ENCODE measurements at places on chromosomes 7 and 10.

DNA sequence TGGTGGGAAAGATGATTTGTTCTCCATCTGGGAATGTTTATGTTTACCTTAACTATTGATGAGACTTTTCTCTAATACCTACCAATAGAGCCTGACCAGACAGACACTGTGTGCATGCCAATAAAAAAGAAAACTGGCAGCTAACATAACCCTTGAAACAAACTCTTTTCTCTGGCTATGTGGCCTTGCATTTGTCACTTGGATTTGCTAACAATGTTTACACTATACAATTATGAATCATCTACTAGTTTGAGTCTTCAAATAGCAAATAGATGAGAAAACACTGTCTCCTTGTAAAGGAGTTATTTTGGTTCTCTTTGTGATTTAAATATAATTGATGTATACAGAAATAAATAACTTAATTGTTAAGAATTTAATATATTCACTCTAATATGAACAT lies 273.1 kb downstream of the SEMA3D start:
- no peak for DNase-seq

DNA sequence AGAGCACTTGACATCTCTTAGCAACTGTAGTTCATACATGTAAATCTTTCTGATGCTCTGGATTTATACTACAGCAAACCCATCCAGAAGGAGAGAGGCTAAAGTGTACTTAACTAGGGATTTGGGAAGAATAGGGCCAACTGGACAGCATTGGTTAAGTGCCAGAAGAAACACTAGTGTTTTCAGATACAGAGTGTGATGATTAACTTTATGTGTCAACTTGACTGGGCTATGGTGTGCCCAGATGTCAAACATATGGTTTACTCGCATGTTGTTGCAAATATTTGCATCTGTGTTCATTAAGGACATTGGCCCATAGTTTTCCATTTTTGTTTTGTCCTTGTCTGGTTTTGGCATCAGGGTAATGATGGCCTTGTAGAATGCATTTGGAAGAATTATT lies 384.7 kb upstream of the KCND2 start:
- DNase-seq: no peak

DNA sequence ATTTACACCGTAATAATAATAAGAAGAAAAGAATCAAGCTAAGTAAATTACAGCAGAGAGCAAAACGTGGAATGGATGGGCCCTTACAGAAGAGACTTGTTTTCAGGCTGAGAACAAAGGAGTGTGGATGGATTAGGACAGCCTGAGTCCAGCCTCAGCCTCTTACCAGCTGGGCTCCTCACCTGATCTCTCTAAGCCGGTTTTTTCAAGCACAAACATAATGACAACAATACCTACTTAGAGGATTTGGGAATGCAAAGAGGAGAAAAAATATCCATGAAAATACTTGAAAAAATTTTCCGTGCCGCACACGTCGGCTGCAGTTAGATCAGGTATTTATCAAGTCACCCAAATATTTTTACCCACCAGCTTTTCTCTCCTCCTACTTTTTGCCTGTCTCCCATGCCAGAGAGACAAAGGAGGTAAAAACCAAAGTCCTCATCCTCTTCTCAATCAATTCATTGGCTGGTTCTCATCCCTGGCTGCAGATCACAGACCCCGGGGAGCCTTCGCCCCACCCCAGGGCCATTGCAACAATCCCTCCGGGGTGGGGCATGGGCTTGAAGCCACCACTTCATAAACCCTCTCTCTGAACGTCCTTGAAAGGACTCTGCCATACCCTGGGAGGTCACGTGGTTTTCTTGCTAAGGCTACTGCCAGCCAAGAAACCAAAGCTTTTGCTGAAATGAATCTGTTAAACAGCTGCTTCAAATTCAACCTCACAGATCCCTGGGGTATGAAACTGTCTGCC lies 29.7 kb upstream of the GTF2I start:
- no peak for DNase-seq

DNA sequence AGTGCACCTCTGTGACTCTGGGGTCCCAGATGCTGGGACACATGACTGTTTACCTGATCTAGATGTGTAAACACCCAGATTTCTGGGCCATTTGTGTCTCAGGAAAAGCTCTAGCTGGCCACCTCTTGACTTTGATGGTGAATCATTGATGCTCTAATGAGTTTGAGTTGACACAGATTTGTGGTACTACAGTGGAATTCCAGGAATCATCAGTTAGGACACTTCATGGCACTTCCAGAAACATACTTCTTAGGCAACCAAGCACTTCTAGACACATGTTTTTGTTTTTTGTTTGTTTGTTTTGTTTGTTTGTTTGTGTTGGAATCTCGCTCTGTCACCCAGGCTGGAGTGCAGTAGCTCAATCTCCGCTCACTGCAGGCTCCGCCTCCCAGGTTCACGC lies 302.2 kb upstream of the ZMIZ1 start:
- DNase-seq: no peak

- no peak for DNase-seq
These were observed 178.7 kb downstream of the AHR start for GRCh38 chr7:17477182-17477581.

DNA sequence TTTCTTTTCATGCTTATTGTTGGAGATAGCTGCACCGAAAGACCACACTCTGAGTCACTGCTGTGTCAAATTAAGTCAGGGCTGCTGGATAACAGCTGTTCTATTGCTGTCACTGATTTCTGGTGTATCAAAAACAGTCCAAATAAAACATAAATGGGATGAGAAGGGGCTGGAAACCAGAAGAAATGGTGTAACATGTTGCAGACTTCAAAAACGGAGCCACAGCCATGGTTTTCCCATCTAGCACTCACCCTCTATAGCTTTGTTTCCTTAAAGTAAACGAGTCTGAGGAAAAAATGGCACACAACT lies 103.3 kb upstream of the DIP2C start:
- DNase-seq: no peak

DNA sequence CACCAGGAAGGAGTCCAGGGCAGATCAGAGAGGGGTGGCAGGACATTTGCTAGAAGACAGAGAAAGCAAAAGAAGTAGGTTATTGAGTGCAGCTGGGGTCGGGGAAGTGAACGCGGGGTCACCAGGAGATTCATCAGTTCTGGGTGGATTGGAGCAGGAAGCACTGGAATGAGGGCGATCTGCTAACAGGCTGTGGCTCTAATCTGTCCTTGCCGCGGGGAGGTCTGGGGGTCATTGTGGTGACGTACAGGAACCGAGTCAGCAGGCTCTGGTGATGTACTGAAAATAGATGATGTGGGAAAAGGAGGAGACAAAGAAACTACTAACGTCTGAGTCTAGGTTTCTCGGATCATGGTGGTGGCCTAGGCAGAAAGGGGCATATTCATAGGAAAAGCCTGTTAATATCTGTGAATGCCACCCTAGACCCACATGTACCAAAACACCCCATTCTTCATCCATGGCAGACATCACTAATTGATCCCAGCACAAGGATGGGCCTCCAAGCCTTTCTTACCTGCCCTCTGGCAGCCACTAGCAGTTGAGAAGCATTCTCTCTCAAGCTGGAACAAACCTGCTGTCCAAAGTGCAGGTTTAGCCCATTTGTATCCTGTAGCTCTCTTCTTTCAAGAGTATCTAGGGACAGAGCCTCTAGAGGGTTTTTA lies 134.5 kb downstream of the C10orf105 start:
- DNase-seq: no peak

GRCh38 chr10:4512196-4512595 lies 313.8 kb upstream of the AKR1E2 start:
- DNase-seq: no peak

GRCh38 chr7:11747715-11748485 lies 84.1 kb downstream of the THSD7A start:
- DNase-seq: no peak

DNA sequence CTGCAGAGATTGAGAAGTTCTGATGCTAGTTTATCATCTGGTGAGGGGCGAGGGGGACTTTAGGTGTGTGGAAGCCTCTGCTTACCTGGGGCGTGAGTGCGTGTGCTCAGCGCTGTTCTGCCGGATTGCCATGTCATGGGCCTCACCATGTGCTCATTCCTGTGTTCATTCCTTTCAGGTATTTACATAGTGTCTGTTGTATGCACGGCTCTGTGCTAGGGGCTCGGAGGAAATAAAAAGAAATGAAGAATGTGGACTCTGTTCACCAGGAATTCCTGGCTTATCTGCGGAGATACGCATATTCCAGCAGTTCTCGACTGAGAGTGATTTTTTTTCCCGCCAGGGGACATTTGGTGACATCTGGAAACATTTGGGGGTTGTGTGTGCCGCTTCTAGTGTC lies 152.0 kb downstream of the CAMK1D start:
- DNase-seq: no peak

GRCh38 chr10:9243941-9244411 lies 1189.5 kb downstream of the GATA3 start:
- DNase-seq: no peak

GRCh38 chr10:101260764-101261481 lies 31.7 kb upstream of the LBX1 start:
- DNase-seq: no peak

- DNase-seq: no peak
These were observed 11.0 kb downstream of the KIN start for GRCh38 chr10:7776777-7777176.

DNA sequence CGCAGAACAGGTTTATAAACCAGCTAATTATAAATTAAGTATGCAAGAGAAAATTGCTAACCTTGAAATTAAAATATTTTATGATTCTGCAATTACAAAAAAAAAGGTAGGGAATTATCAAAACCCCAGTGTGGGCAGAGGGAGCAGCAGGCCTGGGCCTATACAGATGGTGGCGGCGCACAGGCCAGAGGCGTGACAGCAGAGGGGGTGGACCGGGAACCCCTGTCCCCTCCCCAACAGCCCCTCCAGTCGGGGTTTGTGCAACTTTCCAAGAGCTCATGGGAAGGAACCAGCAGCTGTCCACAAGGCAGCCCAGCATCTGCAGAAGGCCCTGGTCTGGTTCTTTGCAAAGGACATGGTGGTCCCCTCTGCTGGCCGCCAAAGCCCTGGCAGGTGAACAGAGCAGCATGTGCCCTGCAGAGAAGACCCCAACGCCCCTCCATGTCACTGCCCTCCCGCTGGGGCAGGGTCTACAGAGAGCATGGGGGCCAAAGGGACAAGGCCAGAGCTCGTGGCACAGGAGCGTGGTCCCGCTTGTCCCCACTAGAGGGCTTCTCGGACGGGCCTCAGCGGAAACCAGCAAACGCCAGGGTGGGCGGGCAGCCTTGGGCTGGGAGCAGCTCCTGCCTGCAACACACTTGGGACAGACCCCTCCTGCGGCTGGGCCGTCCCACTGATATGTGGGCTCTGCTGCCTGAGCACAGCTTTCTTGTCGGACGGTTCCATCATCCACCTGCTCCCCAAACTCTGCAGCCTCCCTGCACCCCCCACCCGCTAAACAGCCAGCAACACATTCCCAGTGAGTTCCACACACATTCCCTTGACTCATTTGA lies 75.1 kb downstream of the EBF3 start:
- DNase-seq: no peak

DNA sequence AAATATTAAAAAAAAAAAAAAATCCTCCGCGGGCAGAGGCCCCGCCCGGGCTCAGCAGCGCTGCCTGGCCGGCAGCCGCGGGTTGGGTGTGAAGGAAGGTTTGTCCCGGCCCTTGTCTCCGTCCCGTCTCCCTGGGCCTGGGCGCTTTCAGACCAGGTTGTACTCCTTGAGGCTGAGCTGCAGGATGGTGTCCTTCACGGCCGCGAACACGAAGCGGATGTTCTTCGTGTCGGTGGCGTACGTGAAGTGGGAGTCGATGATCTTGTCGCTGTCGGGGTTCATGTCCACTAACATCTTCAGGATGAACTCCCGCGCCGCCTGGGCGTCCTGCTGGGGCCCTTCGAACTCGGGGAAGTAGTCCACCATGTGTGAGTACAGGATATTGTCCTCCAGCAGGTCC lies 123.7 kb upstream of the KCTD7 start:
- DNase-seq: no peak

DNA sequence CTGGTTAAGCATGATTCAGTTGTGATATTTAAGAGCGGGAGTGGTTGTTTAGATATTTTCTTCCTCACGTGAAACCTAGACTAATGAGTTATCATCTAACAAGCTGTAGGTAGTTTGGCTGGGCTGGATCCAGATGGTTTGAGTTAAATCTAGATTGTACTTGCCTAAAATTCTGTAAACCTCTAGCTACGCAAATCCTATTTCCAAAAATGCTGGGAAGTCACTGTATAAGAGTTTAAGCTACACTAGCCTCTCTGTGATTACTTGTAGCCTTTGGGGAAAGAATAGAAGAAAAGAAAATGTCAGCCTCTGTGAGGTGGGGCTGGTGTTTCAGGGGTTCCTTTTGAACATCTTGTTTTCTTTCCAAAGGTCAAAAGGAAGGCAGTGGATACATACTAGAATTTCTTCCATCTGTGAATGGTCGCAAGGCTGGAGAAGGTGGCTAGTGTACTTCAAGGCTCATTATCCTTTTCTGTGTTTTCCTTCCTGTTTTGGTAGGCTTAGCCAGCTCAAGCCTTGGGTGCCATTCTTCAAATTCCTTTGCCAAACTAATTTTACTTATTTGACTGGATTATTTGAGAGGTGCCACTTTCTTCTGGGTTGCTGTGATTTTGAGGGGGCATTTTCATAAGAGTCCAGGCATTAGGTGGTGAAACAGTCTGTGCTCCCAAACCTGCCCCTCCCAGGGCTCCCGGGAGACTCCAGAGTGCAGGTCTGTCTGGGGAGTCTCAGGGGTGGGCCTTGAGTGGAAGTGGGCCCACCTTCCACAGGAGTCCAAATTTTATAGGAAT lies 5.2 kb upstream of the EN2 start:
- no peak for DNase-seq

DNA sequence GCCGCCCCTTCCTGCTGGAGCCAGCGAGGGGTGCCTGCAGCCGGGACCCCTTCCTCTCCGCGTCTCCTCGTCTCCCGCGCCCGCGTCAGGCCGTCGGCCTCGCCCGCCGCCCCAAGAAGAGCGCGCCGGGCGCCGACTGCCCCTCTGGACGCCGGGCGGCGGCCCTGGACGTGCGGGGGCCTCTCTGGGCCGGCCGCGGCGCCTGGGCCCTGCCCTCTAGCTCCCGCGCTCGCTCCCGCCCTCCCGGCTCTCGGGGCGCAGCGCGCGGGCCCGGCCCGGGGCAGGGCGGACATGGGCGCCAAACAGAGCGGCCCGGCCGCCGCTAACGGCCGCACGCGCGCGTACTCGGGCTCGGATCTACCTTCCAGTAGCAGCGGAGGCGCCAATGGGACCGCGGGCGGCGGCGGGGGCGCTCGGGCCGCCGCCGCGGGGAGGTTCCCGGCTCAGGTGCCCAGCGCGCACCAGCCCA lies 704 bp downstream of the ZNRF2 start:
- no peak for DNase-seq

DNA sequence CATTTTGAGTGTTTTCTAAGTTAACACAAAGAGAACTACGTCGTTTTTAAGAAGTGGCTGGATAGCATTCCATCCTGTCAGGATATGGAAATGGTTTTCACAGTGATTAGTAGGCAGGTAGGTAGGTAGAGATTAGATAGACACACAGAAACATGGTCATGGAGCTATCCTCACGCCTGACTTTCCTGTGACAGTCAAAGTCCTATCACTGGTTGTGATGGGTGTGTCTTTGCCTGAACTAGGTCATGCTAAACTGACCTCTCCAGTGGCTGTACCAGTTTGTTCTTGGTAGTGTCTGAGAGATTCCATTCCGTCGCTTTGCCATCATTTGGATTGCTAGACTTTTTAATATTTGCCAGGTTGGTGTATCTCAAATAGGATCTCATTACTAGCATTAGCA lies 28.2 kb downstream of the FKBP6 start:
- DNase-seq: no peak
